T1000 (cell line): ENCODE measurements at places on chromosomes 1 and 21.

GRCh38 chr1:232191560-232191959, 438.4 kb downstream of the SIPA1L2 start:
- DNase-seq = no peak

GRCh38 chr1:2121101-2121691, 71.0 kb downstream of the PRKCZ start:
- DNase-seq = no peak

- no peak for DNase-seq
Measured at GRCh38 chr1:3775490-3776230, 3.1 kb downstream of the SMIM1 start.

GRCh38 chr1:80447526-80447925, 1353.2 kb upstream of the ADGRL2 start:
- DNase-seq = no peak

- no peak for DNase-seq
Measured at GRCh38 chr1:237877631-237878030, 13.1 kb downstream of the ZP4 start.
